Osteocyte (in vitro differentiated cells): ENCODE measurements at places on chromosomes 4 and X.

DNA sequence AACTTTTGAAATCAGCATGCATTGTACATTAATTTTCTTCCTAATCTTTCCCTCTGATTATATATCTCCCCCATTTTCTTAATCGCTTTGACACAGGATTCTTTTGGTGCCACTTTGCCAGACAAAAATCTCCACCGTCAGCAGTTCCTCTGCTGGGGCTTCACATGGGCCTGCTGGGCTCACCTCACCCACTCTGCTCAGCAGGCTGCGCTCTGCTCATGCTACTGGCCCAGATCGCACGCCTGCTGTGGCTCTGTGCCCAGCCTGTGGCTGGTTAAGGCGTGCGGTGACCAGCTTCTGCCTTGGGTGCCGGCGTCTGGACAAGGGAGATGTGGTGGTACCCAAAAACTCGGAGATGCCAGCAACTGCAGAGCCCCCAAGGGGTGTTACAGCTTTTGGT lies 31.1 kb downstream of the UCHL1 start:
- DNase-seq: no peak

DNA sequence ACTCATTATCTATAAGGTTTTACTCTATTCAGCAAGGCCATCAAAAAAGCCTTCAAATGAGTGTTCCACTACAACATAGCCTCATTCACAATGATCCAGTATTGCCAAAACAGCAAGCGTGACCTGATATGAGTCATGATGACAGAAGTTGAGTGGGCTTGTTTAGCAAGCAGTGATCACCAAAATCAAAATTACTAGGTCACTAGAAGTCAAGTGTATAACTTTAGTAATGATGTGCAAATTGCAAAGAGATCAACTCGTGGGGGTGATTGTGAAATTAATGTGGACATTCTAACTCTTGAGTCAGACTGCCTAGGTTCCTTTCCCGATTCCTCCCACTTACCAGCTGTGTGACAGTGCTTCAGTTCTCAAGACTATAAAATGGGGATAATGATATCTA lies 124.5 kb downstream of the CHM start:
- no peak for DNase-seq

GRCh38 chr4:176538217-176538925 lies 218.6 kb downstream of the SPCS3 start:
- no peak for DNase-seq

GRCh38 chrX:139820358-139820984 lies 112.4 kb downstream of the ATP11C start:
- DNase-seq: no peak

- no peak for DNase-seq
Observed at GRCh38 chrX:130981836-130982235, 76.3 kb upstream of the ARHGAP36 start.

- no peak for DNase-seq
Observed at GRCh38 chr4:104352211-104352610, 142.5 kb downstream of the CXXC4 start.

DNA sequence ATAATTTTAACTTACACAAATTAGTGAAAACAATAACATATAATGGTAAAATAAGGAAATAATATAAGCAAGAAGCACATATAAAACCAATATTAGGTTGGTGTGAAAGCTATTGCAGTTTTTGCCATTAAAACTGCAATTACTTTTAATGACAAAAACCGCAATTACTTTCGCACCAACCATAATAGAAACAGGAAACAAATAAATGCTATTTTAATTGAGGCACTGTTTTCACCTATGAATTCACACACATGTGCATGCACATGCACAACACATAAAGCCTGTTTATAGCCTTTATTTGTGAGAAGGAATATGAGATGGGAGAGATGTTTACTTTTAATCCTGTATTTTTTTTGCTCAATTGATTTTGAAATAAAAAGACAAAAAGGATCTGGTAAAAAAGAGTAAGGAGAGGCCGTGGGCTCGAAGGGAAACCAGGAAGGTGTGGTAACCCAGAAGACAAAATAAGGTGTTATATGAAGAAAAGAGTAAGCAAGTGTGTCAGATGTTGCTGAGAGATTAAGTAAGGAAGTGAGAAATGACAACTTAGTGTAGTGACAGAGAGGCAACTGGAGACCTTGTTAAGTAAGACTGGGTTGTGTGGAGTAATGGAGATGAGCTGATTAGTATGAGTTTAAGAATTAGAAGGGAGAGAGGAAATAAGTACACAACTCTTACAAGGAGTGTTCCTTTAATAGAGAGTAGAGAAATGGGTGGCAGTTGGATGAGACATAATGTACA lies 69.0 kb downstream of the KLHL13 start:
- DNase-seq: no peak

GRCh38 chr4:114886761-114887160 lies 226.7 kb downstream of the NDST4 start:
- no peak for DNase-seq

GRCh38 chrX:11733614-11734013 lies 24.4 kb upstream of the MSL3 start:
- DNase-seq: no peak

DNA sequence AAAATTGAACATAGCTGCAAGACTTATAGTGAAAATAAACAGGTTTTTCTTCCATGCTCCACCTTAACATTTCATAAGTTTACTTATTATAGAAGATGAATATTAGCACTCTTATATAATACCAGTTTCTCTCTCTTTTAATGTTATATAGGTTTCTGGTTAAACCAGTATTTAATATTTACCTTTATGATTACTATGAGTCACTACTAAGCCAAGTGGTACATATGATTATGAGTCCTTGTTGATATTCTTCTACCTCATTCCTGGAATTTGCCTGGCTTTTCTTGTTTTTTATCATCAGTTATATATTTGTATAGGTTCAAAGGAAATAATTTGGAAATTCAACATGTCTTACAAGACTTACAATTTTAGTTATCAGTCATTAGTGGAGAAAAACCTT lies 89.9 kb upstream of the MAOA start:
- no peak for DNase-seq

GRCh38 chr4:126298271-126298670 lies 983.5 kb downstream of the FAT4 start:
- no peak for DNase-seq

GRCh38 chrX:36431819-36432218 lies 512.3 kb downstream of the CFAP47 start:
- DNase-seq: no peak

DNA sequence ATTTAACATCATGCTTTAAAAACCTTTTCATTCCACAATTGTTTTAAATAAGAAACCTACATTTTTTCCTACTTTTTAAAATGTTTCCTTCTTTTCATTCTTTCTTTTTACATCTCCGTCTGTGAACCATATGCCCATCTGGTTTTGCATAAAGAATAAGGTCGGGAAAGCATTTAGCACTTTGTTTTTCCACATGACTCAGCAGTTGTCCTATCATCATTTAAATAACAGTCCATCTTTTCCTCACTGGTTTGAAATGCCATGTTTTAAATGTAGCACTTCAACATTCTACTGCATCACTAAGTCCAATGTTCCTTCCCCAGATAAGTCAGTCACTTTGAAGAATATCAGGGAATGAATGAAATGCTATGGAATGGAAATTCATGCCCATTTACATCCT lies 128.4 kb downstream of the SH3RF1 start:
- no peak for DNase-seq
